ENCODE measurements at places on chromosomes 1 and 21.

GRCh38 chr1:94792473-94793295 lies 27.5 kb upstream of the SLC44A3 start:
- no peak for DNase-seq

- DNase-seq, result no peak
Measured at GRCh38 chr1:42680055-42680454, 2.2 kb upstream of the YBX1 start.

DNA sequence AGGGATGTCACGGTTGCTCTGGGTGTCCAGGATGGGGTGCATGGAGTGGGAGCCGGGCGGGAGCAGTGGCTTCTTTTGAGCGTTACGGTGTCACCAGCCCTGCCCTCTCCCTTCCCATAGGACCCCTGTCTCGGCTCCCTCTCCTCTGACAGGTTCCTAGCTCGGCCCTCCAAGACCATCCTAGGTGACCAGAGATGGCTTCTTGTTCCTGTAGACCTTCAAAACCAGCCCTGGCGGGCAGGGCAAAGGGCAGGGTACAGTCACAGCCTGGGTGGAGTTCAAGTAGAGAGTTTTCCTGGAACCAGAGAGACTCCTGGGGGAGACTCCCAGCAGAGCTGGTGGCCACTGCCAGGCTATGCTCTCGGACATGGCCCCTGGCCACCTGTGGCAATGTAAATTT lies 345.6 kb upstream of the AJAP1 start:
- no peak for DNase-seq

DNA sequence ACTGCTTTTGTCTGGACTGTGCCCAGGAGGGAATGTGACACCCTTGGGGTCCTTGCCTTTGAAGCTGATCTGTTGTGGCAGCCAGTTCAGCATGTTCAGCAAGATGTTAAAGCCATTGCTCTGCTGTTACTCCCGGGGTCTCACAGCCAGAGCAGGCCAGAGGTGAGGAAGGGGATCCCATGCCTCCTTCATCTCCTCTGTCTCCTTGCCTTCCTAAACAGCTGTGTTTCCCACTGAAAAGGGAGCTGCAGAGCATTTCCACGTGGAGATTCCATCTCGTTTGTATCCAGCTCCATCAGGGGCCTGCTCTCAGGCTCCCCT lies 135.8 kb upstream of the COL6A1 start:
- no peak for DNase-seq

DNA sequence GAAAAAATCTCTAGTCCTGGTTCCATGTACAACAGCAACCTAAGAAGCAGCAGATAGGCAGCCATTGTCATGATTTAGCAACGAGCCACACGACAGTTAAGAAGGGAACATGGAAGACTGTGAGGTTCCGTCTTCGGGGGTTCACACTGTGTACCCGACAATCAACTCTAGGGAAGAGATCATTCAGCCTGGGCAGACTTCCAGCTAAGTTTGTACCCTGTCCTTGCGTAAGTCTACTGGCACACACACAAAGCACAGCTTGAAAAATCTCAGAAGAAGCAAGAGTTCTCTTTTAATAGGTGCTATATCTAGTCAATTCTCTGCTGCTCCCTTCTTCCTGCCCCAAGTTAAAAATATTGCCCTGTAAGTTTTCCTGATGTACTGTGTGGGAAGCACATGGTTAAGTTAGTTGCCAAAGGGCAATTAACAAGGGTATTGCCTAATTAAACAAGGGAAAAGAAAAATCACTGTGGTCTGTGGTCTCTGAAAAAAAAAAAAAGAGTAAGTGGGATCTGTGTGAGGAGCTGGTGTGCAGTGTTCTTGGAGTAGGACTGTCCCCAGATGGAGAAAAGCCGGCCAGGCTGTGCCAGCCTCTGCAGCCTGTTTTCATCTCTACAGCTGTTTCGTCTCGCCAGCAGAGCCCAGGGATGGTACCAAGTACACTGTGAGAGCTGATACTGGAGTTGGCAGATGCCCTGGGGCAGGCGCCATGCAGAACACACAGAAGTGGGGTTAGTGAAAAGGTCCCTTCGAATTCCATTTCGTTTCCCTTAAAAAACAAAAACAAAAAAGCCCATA lies 6.4 kb upstream of the MYBPHL start:
- no peak for DNase-seq

- no peak for DNase-seq
Measured at GRCh38 chr1:1183221-1183747, 9.6 kb downstream of the TTLL10 start.

GRCh38 chr1:92764116-92764515 lies 20.8 kb downstream of the EVI5 start:
- DNase-seq, result no peak

All from activated CD4-positive, alpha-beta T cell treated with anti-CD3 and anti-CD28 coated beads, Interleukin-2, amount 50 U/mL, for 16 hours (primary cell).